ENCODE measurements at places on chromosomes 5 and 9.

- no peak for DNase-seq
Measured at GRCh38 chr5:51961154-51961562, 577.9 kb downstream of the ISL1 start.

GRCh38 chr5:118614731-118615456 is 373.5 kb downstream of the DTWD2 start:
- DNase-seq, result no peak

GRCh38 chr5:109619021-109619460 is 70.7 kb upstream of the MAN2A1 start:
- no peak for DNase-seq

DNA sequence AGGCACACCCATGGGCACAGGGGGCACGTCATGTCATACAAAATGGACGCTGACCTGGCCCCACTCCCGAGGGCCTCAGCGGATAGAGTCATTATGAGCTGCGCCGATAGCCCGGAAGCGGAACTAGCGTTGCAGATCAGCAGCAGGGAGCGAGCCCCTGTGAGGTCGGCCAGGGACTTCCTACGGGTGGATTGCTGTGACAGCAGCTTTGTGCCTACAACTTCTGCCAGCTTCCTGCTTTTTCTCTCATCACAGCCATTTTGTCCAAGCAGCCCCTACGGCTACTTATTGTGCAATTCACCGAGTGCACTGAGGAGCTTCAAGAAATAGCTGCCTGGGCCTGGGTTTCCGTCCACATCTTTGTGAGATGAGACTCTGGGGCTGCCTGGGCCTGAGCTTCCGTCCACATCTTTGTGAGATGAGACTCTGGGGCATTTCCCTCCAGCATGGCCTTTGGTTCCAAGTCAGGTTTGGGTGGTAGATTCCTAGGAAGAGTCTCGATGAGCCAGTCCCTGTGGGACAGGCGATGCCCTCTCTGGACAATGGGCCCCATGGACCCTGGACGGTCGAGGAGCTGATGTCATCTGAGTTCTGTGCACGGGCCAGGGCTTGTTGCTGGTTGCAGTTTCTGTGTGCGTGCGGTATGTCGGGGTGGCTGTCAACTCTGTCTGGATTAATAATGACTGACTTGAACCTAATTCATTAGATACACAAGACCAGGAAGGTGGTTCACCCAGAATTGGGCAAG is 67.0 kb upstream of the GNE start:
- no peak for DNase-seq

GRCh38 chr5:126093041-126093440 is 330.2 kb upstream of the GRAMD2B start:
- no peak for DNase-seq
